ENCODE measurements at places on chromosomes 1 and 21.
A peak's percentile ranks its signal among the peaks of the same experiment; 100 is the strongest.

GRCh38 chr1:86758570-86758969, 54.2 kb downstream of the SH3GLB1 start:
- no peak for DNase-seq

DNA sequence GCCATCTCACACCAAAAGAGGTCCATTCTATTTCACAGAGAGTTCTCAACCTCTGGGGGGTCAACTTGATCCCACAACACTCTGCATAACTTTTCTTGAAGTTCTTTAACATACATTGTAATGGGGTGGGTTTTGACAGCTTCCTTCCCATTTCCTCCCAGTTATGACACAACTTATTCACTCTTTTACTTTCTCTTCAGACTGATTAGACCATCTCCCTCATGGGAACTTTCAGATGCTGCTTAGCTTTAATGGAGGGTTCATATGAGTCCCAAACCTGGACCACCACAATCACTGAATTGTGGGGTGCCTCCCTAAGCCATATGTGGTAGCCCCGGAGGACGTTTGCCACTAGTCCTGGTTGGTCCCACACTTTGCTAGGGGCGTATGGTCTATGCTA, 28.3 kb upstream of the KCNJ15 start:
- DNase-seq, result no peak

GRCh38 chr1:12215118-12215961, 14.5 kb upstream of the VPS13D start:
- DNase-seq, result no peak

DNA sequence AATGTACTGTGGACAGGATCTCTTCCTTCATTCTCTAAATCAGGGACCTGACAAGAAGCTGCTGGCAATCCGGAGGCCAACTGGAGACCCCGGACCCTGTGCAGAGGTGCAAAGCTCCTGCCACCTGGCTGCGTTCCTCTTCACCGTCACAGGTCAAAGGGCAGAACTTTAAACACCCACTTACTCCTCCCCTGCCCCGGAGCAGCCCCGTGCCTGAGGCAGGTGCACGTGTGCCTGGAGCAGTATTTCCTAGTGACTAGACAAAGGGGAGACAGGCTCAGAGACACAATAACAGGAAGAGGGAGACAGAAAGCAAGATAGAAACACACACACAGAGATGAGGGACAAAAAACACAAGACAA, 6.6 kb upstream of the PIGC start:
- peak; percentile 18 for DNase-seq

DNA sequence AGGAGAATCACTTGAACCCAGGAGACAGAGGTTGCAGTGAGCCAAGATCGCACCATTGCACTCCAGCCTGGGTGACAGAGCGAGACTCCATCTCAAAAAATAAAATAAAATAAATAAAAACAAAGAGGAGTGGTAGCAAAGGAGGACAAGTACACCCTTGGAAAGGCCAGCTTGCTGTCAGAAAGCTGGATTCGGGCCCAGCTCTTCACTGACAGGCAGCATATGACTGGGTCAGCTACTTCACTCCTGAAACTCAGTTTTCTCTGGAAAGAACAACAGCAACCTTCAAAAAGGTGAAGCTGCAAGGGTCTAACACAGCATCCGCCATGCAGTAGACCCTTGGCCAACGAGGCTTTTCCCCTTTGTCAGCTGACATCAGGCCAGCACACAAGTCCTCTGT, 156.0 kb upstream of the TIAM1 start:
- no peak for DNase-seq

GRCh38 chr1:150963321-150964163, 11.1 kb downstream of the CERS2 start:
- no peak for DNase-seq

GRCh38 chr1:234555390-234556024, 54.5 kb downstream of the IRF2BP2 start:
- DNase-seq, result no peak

- no peak for DNase-seq
Measured at GRCh38 chr1:25517476-25518394, 25.7 kb upstream of the LDLRAP1 start.

GRCh38 chr1:91631718-91632330, 131.2 kb downstream of the CDC7 start:
- DNase-seq, result no peak

DNA sequence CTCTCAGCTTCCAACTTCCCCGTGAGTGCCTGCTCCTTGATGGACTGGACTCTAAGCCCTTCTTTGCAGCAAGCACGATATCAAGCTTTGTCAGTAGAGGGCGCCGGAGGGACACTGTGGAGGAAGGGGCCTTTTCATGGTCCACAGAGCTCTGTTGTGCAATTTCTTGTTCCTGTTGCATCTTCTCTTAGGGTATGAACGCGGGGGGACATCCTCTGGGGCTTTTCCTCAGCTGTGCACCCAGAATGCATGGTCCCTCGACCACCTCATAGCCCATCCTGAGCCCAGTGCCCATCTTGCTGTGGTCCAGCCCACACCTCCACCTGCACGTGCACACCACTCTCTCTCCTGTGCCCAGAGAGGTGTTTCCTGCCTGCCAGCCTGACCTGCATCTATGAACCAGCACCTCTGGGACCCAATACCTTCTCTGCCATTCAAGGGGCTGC, 556.8 kb downstream of the PTPRU start:
- DNase-seq, result peak; percentile 95

GRCh38 chr1:210143465-210144062, 89.0 kb upstream of the SERTAD4 start:
- peak; percentile 84 for DNase-seq

DNA sequence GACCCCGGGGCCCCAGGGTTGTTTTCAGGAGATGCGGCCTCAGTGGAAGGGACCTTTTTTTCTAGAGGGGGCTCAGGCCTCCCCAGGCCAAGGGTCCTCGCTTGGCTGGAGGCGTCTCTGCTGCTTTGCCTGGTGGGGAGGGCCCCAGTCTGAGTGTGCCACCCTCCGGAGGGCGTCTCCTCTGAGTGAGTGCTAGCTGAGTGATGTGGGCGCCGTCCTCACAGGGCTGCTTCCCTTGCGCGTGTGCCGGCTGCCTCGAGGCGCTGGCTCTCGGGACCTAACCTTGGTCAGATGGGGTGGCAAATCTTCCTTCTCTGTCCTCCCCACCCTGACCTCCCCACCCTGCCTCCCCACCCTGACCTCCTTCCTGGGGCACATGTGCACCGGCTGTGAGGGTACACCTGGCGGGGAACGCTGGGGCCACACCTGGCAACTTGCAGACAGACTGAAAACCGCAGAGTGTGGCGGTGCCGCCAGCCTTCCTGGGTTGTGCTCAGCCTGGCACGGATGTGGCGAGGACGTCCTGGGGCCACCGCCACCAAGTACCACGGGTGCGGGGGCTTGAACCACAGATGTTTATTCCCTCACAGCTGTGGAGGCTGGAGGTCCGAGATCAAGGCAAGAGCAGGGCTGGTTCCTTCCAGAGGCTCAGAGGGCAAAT, 93.0 kb upstream of the TTC34 start:
- no peak for DNase-seq

- DNase-seq, result no peak
Measured at GRCh38 chr1:234533975-234534876, 55.2 kb upstream of the TARBP1 start.

GRCh38 chr1:24505816-24506215, 3.2 kb downstream of the RCAN3 start:
- DNase-seq, result no peak

DNA sequence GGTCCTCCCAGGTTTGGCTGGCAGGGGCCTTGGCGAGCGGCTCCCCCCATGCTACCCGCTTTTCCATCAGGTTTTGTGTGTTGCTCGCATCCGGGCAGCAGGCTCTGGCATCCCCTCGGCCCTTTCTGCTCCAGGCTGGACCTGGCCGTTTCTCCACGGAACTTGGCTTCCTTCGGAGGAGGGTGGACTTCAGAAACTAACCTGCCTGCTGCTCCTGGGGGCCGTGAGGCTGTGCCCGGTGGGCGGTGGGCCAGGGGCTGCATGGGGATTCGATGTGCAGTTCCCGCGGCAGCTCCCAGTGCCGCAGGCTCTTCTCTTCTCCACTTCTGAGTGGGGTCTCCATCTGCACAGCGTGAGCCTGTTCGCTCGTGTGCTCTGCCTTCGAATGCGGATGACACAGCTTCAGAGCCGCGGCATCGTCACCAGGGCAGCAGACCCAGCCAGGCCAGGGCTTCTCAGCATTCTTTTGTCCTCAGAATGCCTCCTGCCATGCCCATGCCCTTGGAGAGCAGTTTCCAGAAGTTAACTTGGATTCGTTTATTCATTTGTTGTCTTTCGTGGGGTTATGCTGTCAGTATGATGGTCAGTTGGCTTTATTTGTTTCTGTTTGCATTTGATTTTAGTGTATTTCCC, 36.4 kb downstream of the PRKCZ start:
- DNase-seq, result no peak

Measured in nephron progenitor cell (in vitro differentiated cells).